ENCODE measurements at places on chromosomes 11 and 22.

GRCh38 chr11:109304159-109304558 lies 117.8 kb upstream of the C11orf87 start:
- DNase-seq, result no peak

DNA sequence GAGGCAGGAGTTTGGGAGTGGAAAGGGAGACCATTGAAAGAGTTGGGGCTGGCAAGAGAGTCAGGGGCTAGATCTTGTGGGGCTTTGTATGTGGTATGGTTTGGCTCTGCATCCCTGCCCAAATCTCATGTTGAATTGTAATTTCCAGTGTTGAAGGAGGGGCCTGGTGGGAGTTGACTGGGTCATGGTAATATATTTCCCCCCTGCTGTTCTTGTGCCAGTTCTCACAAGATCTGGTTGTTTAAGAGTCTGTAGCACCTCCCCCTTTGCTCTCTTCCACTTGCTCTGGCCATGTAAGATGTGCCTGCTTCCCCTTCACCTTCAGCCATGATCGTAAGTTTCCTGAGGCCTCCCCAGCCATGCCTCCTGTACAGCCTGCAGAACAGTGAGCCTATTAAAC lies 10.1 kb upstream of the RAB3IL1 start:
- no peak for DNase-seq

- no peak for DNase-seq
Observed at GRCh38 chr11:17713851-17714250, 5.5 kb upstream of the MYOD1 start.

DNA sequence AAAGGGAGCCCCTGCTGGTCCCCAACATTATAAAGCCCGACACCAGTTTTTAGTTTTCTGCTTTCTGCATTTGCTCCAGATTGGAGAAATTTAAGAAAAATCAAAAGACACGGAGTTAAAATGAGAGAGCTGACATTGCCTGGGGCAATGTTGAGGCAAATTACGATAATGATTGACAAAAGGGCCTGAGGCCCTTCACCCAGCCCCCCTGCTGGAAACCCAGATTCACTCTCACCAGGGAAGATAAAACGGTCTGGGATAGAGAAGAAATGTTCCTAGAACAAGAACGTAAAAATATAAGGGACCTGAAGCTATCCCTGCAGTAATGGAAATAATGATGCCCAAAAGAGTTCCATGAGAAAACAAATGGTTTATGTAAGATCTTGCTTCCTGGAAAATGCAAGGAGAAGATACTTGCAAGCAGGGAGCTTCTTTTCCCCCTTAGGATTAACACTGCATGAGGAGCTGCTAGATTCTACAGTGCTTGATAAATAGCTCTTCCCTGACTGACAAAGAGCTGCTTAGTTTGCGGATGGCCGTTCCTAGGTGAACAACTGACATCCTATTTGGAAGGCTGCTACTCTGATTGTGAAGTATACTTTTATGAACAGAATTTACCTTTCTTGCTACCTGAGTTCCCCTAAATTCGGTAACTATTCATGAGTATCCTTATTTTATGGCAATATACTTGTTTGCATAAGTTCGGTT lies 40.6 kb upstream of the GNAZ start:
- no peak for DNase-seq

DNA sequence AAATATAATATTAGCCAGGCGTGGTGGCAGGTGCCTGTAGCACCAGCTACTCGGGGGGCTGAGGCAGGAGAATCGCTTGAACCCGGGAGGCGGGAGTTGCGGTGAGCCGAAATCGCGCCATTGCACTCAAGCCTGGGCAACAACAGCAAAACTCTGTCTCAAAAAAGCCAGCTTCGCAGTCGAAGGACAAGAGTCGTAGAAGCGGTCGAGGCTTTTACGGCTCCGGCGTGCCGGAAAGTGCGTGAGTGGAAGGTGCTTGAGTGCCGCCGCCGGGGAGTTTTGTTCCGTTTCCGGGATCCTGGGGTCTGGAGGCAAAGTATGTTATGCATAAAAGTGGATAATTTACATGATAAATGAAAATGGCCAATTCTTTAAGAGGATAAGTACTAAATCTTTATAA lies 43.6 kb downstream of the SYN3 start:
- no peak for DNase-seq

DNA sequence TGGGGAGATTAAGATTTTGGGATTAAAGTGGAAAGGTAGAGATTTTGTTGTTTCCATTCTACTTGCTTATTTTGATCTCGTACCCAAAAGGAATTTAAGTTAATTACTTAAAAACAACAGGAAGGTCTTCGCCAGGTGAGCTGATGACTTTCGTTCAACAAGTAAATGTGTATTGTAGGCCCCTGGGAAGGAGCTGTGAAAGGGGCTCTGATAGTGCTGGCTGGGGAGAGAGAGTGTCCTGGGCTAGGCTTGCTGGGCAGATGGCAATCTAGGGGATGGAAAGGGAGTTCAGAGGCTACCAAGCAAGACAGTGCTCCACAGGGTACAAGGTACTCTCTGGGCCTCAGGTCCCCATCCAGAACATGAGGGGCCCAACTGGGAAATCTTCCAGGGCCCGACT lies 189.4 kb downstream of the CEP164 start:
- no peak for DNase-seq

GRCh38 chr11:57885298-57886050 lies 123.9 kb downstream of the CTNND1 start:
- no peak for DNase-seq

GRCh38 chr22:42271906-42272305 lies 1.5 kb upstream of the TCF20 start:
- no peak for DNase-seq

DNA sequence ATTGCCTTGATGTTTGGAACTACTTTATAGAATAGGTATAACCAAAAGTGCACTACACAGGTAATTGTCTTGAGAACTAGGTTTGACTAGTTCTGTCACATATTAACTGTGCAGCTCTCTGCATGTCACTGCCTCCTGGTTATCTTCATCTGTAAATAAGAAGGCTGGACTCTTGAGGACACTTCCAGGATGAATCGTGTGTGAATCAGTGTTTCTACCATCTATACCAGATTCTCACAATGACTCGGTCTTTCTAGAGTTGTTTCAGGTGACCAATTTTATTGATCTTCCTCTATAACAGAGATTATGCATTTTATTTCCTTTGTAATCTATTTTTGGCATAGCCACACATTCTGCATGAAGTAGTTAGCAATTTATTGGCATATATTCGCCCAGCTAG lies 1181.0 kb upstream of the TENM4 start:
- DNase-seq, result no peak

DNA sequence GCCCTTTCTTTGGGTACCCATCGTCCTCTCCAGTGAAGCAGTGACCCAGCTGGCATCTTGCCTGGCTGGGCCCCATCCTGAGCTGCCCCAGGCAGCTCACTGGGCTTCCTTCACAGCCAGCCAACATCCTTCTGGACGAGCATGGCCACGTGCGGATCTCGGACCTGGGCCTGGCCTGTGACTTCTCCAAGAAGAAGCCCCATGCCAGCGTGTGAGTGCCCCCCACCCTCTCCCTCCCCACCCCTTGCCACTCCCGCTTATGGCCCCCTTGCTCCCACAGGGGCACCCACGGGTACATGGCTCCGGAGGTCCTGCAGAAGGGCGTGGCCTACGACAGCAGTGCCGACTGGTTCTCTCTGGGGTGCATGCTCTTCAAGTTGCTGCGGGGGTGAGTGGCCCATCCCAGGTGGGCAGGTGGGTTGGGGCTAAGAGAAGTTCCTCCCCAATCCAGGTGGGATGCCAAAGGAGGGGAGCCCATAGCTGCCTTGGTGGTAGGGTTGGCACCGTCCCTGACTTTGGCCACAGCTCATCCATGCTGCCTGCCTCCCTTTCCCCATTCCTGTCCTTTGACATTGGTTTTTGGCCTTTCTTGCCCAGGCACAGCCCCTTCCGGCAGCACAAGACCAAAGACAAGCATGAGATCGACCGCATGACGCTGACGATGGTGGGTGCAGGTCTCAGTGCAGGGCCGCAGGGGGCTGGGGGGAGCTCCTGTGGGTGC lies 6.8 kb upstream of the ANKRD13D start:
- no peak for DNase-seq

- DNase-seq, result no peak
Observed at GRCh38 chr11:130304651-130305050, 10.1 kb downstream of the ZBTB44 start.

GRCh38 chr11:111982019-111982464 lies 43.2 kb upstream of the DLAT start:
- DNase-seq, result peak; percentile 69

GRCh38 chr11:123505546-123506299 lies 75.7 kb downstream of the GRAMD1B start:
- DNase-seq, result no peak

DNA sequence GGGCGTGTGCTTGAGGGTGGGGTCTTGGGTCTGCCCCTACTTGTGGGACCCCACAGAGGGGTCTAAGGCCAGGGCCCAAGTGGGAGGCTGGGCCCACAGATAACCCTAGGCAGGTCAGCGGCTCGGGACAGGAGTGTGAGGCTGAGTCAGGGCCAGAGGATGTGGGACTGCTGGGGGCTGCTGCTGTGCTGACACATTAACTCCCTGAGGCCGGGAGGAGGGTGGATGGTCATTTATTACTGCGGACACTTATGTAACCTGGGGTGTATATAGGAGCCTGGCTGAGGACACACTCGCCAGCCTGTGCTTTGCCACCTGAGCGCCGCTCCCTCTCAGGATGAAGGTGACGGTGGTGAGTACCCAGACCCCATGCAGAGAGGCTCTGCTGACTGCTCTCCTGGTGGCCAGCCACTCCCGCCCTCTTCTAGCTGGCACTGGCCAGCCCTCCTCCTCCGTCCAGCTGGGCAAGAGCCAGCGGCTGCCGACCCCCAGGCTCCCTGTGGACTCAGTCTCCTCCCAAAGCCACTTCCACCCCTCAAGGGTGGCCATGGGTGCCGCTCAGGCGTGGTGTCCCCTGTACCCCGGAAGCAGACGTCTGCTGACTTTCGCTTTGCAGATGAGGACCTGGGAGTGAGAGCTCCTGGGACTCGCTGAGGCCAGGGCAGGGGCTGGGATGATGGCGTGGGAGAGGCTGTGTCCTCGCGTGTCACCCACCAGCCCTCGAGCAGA lies at the start of gene MIOX:
Gene MIOX (plus strand): TSS at position 299 of the 729 bp plus-strand sequence. CDS start 39 bp downstream, at position 338.
- DNase-seq, result no peak

- DNase-seq, result no peak
Observed at GRCh38 chr22:48624401-48624800, 1203.3 kb downstream of the BRD1 start.

- DNase-seq, result no peak
Observed at GRCh38 chr11:29318134-29318845, 698.5 kb downstream of the KCNA4 start.

DNA sequence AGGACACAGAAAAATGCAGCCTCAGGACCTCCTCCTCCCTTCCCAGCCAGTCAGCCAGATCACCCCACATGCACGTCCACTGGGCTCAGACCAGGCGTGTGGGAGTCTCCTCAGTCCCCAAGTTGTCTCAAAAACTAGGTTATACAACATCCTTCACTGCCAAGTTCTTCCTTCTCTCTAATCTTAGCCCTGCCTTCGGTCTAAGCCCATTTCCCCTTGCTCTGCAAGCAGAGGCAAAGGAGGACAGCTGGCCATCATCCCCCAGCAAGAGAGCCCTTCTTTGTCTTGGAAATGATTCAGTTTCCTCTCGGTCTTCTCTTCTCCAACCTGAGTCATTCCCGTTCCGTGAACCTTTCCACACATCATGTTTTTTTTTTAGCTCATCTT lies 14.0 kb upstream of the NRGN start:
- DNase-seq, result no peak

GRCh38 chr11:12218909-12219308 lies 108.5 kb downstream of the MICAL2 start:
- DNase-seq, result peak; percentile 67

DNA sequence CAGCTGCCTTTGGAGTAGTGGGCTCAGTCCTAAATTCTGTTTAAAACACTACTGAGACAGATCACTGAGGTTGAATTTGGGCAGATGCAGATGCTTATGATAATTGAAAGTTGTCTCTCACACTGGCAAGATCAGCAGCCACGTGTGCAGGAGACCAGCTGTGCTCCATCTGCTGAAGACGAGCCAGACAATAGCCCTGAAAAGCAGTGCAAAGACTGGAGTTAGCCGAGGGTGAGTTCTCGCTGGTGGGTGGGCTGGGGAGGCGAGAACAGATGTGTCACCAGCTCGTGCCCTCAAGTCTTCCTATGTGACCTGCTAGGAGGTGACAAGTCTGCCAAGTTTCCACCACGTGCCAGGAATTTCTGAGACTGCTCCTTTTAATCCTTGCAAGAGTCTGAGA lies 661.3 kb upstream of the B3GAT1 start:
- no peak for DNase-seq

DNA sequence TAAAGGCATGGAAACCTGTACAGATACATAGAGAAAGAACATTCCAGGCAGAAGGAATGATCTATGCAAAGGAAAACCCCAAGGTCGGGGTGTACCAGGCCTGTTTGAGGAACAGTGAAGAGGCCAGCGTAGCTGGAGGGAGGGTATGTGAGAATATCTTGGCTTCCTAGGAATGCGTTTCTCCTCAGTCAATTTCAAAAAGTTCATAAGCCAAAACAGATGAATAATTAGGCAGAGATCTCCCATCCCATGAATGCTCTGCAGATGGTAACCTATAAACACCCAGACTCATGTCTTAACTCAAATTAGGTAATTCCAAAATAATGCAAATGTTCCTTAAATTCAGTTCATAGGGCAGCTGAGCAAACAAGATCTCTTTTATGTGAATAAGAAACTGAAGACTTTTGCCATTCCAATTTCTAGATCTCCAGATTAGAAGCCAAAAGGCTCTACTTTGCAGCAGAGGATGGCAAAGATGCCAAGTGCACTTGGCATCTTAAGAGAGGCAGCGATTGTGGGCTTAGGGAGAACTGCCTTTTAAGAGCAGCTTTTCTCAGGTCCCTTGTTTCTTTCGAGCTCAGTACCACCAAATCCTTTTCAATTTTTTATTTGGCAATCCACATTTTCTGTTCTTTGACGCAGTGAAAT lies 13.2 kb downstream of the FAM118B start:
- DNase-seq, result no peak

GRCh38 chr11:3368199-3368598 lies 10.7 kb downstream of the ZNF195 start:
- DNase-seq, result no peak

DNA sequence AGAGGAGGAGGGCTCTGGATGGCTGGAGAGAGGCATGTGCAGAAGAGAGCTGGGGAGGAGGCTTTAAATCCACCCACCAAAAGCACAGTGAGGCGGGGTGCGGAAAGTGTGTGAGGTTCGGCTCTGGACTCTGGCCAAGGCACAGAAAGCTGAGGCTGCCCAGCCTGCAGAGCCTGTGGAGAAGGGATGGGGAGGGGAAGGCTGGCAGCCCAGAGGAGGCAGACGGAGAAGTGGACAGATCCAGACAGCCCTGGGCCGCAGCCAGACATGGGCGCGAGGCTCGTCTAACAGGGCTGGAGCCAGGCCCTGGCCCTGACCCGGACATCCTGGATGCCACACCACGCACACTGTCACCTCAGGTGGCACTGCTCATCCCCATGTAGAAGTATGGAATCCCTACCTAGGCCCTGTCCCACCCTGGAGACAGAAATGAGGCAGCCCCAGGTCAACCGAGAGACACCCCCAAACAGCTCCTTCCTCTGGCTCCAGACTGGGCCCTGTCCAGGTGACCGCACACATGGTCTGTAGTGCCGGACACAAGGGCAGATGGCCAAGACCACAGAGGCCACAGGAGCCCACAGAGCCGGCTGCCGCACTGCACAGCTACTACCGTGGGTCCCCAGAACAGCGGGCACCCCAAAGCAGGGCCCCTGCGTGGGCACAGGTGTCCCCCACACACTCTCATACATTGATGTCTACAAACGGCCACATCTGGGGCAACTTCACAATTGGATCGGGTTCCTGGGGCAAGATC lies 16.6 kb upstream of the MOB2 start:
- DNase-seq, result no peak

- DNase-seq, result peak; percentile 26
Observed at GRCh38 chr11:112213753-112214152, 12.5 kb upstream of the PTS start.

- no peak for DNase-seq
Observed at GRCh38 chr11:117868088-117868487, 8.4 kb downstream of the FXYD6 start.

Measured in HuH-7 (cell line).